ENCODE measurements at places on chromosomes 12 and 14.

- DNase-seq = no peak
Observed at GRCh38 chr12:121224591-121224990, 14.7 kb downstream of the P2RX4 start.

DNA sequence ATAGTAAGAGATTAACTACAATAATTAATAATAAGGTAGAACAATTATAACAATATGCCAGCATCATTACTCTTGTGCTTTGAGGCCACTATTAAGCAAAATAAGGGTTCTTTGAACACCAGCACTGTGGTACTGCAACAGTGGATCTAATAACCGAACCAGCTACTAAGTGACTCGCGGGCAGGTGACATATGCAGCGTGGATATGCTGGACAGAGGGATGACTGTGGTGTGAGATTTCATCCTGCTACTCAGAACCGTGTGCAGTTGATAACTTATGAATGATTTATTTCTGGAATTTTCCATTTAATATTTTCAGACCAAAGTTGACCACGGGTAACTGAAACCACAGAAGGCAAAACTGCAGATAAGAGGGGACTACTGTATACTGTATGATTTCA, 34.4 kb downstream of the BMAL2 start:
- no peak for DNase-seq

DNA sequence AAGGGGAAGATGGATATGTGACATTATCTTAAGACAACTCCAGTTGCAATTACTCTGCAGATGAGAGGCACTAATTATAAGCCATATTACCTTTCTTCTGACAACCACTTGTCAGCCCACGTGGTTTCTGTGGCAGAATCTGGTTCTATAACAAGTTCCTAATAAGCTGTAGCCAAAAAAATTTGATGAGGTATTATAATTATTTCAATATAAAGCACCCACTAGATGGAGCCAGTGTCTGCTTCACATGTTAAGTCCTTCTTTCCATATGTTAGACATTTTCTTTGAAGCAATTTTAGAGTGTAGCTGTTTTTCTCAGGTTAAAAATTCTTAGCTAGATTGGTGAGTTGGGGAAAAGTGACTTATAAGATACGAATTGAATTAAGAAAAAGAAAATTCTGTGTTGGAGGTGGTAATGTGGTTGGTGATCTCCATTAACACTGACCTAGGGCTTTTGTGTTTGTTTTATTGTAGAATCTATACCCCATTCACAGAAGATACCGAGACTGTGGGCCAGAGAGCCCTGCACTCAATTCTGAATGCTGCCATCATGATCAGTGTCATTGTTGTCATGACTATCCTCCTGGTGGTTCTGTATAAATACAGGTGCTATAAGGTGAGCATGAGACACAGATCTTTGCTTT, 36.9 kb downstream of the PSEN1 start:
- DNase-seq = no peak

DNA sequence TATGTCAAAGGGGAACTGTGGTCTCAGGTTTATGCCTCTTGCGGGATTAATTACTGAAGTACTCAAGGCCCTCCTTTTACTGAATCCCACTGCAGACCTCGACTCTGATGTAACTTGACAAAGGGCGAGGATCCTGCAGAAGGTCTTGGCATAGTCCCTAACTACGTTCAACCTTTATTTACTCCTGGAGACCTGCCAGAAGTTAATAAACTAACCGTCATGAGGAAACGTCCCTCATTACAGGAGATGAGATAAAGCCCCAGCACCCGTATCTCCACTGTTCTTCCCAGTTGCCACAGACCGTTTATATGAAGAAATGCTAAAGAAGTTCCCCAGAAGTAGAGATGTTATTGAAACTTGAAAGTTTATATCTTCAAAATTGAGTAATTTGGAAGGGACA, 190.9 kb downstream of the ETV6 start:
- no peak for DNase-seq

DNA sequence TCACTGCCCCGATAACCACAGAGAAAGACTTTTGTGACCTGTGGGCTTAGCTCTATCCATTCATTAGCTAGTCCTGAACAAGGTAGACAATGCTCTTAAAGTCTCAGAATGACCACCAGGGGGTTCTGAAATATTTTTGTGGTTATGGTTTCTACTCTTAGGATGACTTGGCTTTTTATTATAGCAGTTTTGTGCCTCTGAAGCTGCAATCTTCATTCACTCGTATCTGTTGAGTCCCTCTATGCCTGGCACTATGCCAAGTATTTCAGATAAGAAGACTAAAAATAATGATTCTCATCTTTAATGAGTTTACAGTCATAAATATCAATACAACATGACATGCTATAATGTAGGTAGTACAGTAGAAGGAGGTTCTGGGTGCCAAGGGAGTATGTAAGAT, 130.8 kb upstream of the TRHDE start:
- no peak for DNase-seq

GRCh38 chr12:80590085-80590484, 117.3 kb upstream of the MYF6 start:
- DNase-seq = no peak

- no peak for DNase-seq
Observed at GRCh38 chr12:116425256-116426193, 133.7 kb upstream of the MAP1LC3B2 start.

GRCh38 chr14:105149146-105149781, 19.3 kb downstream of the JAG2 start:
- no peak for DNase-seq

DNA sequence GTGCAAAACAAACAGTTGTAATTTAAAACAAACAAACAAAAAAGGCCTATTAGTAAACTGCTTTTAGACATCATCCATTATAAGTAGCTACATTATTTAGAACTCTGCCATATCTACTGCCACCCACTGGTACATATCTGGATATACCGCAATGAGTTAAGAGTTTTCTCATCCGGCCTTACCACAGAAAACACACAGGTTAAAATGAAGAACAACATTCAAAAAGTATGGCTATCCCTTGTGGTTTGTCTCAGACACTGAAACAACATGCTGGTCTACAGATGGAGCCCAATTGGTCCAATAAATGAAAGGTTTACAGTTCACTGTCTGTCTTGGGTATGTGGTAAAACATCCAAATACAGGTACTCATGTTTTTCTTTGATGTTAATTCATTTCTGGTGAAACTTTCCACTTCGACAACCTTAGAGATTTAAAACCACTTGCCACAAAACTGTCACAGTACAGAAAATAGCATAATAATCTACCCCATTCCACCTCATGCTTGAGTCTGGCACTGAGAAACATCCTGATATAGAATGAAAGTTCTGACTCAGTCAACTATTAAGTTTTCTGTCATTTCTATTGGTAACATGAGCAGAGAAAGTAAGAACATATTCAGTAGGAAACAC, 354.3 kb downstream of the CEP128 start:
- DNase-seq = no peak

- DNase-seq = no peak
Observed at GRCh38 chr14:34113005-34113511, 162.2 kb upstream of the EGLN3 start.

GRCh38 chr14:95516554-95517181, at the start of gene SYNE3:
Gene SYNE3 (minus strand): TSS chr14:95516650. CDS start chr14:95475821, 40,829 bp downstream.
- DNase-seq = no peak

- no peak for DNase-seq
Observed at GRCh38 chr14:99208318-99208717, 63.7 kb downstream of the BCL11B start.

DNA sequence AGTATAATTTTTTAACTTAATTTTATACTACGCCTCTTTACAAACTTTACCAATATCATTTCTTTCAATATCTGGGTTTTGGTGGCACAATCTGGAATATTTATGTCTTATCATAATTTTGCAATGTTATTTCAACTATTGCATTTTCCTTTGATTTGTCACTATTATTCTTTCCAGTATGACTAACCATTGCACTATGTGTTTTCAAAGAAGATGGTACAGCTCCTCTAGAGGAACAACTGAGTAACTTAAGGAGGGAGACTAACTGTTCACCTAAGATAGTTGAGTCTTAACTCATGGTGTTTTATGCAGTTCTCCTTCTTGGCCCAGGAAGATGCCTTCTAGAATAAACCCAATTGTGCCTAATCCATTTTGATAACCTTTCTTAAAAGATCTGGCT, 60.5 kb upstream of the KIF21A start:
- DNase-seq = no peak

DNA sequence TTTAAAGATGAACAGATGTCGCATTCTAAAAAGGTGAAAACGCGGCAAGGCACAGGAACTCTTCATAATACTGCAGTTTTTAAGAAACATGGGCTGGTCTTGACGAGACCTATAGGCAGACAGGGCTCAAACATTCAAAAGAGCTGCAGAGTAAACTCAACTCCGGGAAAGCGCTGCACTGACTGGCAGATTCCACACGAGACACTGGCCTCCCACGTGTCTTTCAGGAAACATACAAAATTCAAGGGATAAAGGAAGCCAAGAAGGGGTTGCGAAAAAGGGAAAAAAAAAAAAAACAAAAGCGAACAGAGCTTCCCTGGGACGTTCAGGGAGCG, 614 bp upstream of the ARF6 start:
- DNase-seq = no peak

- DNase-seq = no peak
Observed at GRCh38 chr12:30694412-30695198, 1.1 kb downstream of the IPO8 start.

DNA sequence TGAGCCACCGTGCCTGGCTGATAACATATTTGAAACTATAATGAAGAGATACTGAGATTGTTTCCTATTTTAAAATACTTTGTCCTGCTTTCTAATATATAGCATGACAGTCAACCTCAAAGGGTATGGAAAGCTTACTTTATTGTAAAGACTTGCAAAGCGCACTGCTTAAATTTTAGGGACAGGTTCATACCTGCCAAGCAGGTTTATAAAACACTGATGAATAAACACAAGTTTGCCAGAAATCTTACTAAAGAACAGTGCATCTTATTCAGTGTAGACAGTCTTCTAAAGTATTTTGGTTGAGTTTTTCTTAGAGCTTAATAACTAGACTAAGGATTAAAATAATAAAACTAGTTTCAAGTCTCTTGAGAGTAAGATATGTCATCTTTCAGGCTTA, 4.8 kb downstream of the C12orf71 start:
- no peak for DNase-seq

- DNase-seq = no peak
Observed at GRCh38 chr14:96267336-96267735, 11.3 kb downstream of the BDKRB1 start.

GRCh38 chr12:84789184-84789583, 123.4 kb downstream of the SLC6A15 start:
- DNase-seq = no peak

GRCh38 chr12:34299802-34300193, 277.5 kb downstream of the ALG10 start:
- no peak for DNase-seq

DNA sequence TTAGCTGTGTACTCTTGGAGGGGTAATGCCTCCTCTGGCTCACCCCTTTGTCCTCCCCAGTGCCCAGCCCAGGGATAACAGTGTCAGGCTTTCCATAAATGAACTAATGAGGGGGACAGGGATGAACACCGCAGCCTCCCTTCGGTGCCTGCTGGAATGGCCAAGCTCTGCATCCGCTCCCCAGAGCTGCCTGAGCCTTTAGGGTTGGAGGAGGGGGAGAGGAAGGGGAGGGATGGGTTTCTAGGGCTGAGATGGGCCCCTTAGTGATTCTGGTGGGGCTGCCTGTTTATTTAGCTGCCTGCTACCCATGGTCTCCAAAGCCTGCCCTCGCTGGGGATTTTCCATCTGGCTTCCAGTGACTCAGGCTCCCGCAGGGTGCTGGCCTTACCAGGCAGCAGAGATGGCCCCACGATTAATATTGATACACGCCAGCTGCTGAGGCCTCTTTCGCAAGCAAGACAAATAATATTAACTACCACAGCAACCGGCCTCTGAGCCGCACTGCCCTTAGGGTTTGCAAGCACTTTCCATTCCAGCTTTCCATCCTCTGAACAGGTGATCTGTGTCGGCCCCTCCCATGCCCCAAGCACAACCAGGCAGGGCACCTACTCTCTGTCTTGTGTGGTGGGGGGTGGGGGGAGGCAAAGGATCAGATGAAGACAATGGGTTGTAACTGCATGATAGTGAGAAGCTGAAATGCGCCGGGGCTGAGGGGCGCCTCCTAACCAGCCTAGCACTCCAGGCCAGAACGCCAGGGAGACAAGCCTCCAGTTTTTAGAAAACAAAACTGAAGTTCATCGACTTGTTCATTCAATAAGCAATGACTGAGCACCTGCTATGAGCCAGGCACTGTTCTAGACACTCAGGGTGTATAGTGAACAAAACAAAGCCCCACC, 56.7 kb downstream of the C14orf132 start:
- no peak for DNase-seq

- peak; percentile 75 for DNase-seq
Observed at GRCh38 chr12:69157023-69157655, 82.2 kb upstream of the CPSF6 start.

DNA sequence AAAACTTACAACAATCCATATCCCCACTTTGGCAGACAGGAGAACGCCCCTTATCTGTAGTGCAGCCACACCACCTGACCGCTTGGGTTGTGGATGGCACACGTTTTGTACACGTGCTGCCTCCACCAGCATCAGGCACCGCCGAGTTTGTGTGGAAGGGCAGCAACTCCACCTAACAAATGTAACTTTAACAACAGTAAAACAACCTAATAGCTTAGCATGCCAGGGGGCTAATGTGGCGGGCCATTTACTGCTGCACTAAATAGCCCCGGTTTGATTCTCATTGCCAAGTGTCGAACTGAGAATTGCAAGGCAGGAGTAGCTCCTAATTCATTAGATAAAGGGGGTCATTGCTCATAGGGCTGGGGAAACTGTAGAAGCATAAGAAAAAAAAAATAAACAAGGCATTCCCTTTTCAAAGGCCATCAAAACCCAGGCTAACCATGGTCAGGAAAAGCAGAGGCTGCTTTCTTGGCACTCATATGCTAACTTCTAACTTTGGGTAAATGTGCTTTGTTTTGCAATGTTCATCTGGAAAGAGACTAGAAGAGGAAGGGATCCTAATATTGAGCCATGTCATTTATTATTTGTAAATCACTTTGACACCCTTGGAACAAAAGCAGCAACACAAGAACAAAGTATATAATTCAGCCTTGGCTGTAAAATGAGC, 279.7 kb upstream of the SOX5 start:
- no peak for DNase-seq

DNA sequence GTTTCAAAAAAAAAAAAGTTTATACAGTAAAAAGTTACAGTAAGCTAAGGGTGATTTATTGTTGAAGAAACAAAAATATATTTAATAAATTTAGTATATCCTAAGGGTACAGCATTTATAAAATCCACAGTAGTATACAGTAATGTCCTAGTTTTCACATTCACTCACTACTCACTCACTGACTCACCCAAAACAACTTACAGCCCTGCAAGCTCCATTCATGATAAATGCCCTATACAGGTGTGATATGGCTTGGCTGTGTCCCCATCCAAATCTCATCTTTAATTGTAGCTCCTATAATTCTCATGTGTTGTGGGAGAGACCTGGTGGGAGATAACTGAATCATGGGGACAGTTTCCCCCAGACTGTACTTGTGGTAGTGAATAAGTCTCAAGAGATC, 61.7 kb downstream of the TC2N start:
- no peak for DNase-seq

DNA sequence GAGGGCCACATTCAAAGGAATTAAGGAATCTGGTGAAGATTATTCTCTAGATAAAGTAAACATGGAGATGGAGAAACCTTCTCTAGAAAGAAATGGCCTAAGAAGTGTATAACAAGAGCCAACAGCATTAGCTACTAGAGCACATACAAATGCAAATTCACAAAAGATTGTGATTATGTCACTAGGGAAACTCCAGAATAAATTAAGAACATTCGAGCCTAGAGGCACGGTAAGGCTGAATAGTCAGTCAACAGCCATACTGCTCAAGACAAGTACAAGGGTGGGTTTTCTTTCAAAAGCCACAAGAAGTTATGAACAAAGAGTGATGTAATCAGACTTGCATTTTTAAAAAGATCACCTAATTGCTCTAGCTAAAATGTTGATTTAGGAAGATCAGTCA, 25.4 kb downstream of the PPP4R3A start:
- no peak for DNase-seq
